ENCODE measurements at places on chromosomes 7 and 10.

GRCh38 chr10:10661176-10661575 is 356.5 kb upstream of the CELF2 start:
- no peak for DNase-seq

GRCh38 chr10:132551093-132551807 is 13.7 kb downstream of the INPP5A start:
- DNase-seq: no peak

- DNase-seq: no peak
These were observed 68.8 kb upstream of the KIF5B start for GRCh38 chr10:32125023-32125422.

- DNase-seq: no peak
These were observed 12.4 kb downstream of the CAMK2B start for GRCh38 chr7:44313016-44313415.

GRCh38 chr10:843703-844102 is 87.8 kb downstream of the LARP4B start:
- no peak for DNase-seq

GRCh38 chr10:83542774-83543411 is 596.4 kb upstream of the GHITM start:
- DNase-seq: no peak

DNA sequence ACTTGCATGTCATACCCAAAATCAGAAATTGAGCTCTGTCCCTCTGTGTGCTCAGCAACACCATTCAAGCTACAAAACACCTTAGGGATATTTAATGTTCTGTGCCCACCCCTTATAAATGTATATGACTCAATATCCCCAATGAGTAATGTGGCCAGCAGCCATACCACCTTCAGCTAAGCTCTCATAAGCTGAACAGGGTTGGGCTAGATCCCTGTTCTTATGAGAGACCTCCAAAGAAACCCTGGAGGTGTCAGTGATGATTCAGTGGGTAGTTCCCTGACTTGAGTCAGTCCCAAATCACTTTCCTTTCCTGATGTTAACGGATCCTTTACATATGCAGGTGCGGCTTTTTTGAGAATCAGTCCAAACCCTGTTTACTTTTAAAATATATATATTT is 253.8 kb downstream of the CREB5 start:
- no peak for DNase-seq

GRCh38 chr10:70575486-70575873 is 27.1 kb downstream of the PRF1 start:
- DNase-seq: no peak

GRCh38 chr7:117008886-117009531 is 55.7 kb downstream of the ST7 start:
- DNase-seq: no peak

DNA sequence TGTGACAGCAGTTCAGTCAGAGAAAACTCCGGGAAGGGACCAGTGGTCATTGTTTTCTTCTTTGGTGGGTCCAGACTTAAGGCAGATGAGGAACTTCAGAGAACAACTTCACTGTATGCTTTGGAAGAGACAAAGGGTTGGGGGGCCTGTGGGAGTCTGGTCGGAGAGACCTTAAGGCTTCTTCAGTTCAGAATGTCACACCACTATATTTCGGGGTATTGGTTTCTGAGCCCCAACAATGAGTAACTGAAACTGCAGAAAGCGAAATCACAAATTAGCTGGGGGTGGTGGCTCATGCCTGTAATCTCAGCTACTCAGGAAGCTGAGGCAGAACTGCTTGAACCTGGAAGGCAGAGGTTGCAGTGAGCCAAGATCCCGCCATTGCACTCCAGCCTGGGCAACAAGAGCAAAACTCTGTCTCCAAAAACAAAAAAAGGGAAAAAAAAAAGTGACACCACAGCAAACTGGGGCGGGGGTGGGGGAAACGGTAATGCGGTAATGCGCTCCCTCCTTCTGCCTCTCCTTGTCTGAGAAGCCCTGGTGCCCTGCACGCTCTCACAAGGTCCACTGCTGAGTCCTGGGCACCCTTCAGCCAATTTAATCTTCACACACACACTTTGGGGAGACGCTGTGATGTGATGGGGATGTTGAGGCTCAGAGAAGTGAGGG is 2.2 kb upstream of the ADIRF start:
- DNase-seq: no peak

DNA sequence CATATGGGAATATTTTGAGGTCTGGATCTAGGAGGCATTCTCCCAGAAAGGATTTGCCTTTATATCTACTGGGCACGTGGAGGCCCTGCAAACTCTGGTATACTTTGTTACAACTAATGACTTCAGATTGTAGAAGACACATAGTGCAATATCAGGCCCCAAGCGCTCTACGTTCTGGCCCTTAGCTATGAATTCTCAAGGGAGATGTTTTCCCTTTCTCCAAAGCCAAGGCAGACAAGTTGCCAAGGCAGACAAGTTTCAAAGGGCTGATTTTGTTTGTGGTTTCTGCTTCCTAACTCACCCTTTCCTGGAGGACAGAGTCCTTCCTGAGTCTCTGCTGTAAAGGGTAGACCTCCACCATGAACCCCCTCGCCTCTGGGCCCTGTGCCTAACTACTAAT is 99.4 kb upstream of the CTTNBP2 start:
- DNase-seq: no peak

DNA sequence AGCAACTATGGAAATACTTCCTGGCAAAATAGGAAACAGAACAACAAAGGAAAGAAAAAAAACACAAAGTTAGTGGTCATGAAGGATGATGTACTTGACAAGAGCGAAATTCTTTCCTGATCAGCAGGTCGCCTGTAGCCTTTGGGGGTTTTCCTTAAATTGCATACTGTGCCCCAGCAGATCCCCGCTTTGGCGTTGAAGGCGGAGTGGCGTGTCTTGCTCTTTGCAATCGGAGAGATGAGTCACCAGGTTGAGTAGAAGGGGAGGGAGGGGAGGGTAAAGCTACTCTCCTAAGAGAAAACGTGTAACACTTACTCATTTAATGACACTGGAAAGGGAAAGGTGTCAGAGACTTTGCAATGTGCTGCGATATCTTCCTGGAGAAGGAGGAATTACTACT is 587.2 kb downstream of the SORCS1 start:
- DNase-seq: peak; percentile 70

GRCh38 chr7:90958647-90959046 is 305.6 kb upstream of the FZD1 start:
- no peak for DNase-seq

DNA sequence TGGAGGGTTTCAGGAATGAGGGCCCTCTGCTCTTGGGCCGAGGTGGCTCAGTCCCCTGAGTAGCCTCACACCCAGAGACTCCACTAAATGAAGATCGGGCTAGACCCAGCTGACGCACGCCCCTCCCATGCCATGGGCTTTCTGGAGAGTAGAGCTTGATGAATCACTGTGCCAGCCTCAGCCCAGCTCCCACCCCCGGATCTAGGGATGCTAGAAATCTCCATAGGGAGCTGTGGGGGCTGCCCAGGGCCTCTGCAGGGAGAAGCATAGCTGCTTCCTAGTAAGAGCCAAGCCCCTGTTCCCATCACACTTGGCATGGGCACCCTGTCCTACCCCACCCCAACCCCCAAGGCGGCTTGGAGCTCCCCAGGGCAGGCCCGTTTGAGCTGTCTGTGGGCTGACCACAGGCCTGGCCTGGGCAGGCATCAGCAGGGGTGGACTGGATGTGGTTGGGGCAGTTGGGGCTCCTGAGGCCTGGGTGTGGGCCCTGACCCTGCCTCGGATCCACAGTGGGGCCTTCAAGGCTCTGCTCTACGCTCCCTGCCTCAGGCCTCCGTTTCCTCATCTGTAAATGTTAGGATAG is 121.2 kb downstream of the ZMIZ1 start:
- no peak for DNase-seq

GRCh38 chr7:82105463-82105862 is 335.6 kb upstream of the HGF start:
- DNase-seq: no peak

DNA sequence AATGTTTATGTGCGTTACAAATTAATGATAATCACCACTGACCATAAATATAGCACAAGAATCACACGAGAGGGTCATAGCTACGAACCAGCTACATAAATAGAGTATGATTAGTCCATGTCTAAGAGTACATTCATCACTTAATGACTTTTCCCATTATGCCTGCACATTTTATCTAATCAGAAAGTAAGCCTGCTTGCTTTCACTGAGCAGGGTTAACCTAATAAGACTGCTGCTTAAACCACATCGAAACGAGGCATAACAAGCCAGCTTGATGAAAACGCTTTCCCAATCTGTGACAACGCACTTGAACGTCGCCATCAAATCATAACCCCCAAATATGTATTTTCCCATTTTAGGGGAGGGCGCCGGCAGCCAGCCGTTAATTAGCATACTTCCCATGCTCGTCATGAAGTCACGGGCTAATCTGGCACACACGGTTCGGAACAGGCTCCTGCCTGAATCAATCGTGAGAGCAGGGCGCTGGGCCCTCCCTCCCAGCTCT is 71.5 kb downstream of the EBF3 start:
- no peak for DNase-seq
